ENCODE measurements at places on chromosomes 4 and X.

DNA sequence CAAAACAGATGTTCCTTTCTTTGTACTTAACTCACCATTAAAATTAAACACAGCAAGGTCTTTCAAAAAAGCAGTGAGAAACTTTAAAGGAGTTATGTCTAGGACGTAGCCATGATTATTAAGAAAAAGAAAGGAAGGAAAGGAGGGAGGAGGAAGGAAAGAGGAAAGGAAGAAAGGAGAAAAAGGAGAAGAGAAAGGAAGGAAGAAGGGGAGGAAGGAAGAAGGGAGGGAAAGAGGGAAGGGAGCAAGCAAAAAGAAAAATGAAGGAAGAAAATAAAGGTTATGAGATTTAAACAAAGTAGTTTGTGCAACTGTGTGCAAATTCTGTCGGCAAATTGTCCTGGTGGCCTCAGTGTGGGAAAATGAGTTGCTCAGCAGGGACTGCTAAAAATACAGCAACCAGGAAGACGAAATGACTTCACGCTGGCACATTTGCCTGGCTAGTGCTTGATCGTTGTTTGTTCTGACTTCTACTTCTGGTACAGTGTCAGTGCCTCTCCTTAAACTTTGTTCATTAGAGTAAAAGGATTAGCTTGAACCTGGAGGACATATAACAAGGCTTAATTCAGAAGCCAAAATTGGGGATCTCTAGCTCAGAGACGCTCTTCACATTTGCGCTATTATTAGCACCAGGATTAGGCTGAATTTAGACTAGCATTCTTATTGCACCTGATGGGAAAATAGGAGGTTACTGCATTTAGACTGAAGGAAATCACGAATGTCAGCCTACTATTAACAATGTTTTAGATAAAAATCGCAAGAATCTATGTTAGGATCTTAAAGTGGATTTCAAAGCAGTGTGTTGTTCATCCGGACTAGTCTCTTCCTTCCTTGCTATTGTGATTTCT is 81.2 kb downstream of the DCK start:
- no peak for DNase-seq

DNA sequence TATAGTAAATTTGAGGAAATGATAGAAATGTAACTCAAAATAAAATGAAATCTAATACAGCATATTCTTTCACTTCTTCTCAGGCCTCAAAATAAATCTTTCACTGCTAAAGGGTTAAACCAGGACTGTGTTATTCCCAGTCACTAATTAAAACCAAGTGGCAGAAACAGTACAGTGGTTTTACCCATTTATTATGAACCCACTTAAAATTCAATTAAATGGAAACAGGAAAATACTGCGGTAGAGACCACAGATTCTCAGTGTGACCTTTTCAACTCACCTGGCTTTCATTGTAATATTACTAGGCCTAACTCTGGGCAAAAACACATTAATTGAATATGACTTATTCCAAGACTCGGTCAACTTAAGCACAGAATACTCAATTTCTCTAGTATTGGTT is 176.5 kb upstream of the DKK2 start:
- DNase-seq = no peak

DNA sequence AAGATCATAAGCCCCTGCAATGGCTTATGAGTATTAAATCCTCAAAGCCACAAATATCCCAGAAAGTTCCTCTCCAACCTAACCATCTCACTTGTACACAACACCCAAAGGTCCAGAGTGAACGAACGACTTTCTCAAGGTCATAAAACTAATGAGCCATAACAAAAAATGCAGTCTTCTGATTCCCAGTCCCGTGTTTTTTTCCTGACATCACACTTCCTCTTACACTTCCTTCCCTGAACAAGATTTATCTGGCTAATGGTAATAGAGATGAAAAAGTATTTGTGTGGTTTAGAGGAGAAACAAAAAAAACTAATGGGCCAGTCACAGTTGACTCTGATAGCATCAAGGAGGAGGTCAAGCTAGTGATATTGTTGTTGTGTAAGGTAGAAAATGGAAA is 99.5 kb upstream of the KLHL13 start:
- DNase-seq = no peak

GRCh38 chr4:138938366-138938690 is 77.3 kb upstream of the NOCT start:
- no peak for DNase-seq

- DNase-seq = no peak
Measured at GRCh38 chr4:178165951-178166308, 723.7 kb upstream of the AGA start.

- no peak for DNase-seq
Measured at GRCh38 chr4:128290526-128290925, 2.9 kb upstream of the PGRMC2 start.

DNA sequence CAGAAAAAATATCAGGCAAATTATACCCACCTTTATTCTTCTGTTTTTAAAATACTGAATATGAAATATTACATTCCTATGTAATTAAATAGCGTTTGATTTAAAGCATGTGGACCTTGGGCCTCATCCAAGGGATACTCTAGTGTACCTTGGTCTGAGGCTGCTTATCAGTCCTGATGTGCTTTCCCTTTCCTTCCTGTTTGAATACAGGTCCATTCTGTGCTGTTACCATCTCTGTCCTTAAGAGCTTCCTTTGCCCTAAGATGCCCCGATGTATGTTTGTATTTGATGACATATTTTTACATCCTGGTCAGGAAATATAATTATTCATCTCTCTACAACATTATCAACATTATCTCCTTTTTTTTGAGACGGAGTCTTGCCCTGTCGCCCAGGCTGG is 24.1 kb downstream of the FAT4 start:
- no peak for DNase-seq

DNA sequence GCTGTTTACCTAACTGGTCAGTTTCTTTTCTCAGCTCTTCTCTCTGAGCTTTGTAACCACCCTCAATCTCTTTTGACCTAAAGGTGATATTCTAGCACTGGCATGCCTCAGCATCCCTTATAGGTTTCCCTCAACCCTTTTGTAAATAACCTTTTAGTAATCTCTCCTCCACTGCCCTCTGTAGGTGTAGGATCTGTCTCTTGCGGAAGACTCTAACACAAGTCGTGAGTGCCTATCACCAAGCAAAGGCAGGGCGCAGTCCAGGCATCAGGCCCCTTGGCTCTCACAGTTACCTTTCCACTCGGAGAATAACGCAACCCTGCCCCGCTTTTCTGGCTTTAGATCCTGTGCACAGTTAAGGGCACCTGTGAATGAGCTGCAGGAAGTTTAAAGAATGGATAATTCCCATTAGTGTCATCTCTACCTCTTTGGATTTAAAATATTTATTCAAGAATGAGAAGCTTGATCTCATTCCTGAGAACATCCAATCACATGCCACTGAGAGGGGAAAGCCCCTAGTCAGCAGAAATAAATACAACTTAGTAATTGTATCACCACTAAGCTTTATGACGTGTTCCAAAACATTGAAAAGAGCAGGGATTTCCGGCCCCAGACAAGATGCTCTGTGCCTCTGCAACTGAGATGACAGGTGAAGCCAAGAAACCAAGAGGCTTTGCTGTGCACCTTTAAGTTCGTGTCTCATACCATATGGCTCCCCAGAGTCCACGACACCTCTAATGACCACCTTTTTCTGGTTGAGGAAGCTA is 58.8 kb downstream of the SPINK2 start:
- peak; percentile 35 for DNase-seq
